ENCODE measurements at places on chromosomes 1 and 21. TPM values are rescaled to one million over a fixed set of nuclear protein-coding genes. Genes with fewer than 3 reads are reported as not detected.

Gene IVL
- 0.35 TPM for total RNA-seq

Gene CADM3
- not detected for total RNA-seq

Gene LENEP
- total RNA-seq: not detected

Gene RASAL2
- total RNA-seq: 10.1 TPM

Gene CSMD2
- 0.98 TPM for total RNA-seq

DNA sequence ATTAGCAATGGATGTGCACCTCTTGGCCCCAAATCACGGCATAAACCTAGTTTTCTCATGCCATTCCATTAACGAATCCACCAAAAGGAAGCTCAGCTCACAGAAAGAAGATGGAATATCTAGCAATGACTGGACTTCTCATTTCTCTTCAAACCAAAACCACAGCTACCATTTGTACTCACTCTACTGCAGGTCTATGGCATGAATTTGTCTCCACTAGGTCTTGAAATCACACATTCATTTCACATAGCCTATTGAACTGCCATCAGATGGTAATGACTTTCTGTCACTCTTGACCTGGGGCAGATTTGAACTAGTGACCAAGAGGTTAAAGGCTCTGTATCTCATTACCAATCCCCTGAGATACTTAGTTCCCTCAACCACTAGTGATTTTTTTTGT lies 382.7 kb downstream of the DPYD start:
- DNase-seq: no peak

- no peak for DNase-seq
These were observed 2.4 kb downstream of the QSOX1 start for GRCh38 chr1:180157108-180157507.

DNA sequence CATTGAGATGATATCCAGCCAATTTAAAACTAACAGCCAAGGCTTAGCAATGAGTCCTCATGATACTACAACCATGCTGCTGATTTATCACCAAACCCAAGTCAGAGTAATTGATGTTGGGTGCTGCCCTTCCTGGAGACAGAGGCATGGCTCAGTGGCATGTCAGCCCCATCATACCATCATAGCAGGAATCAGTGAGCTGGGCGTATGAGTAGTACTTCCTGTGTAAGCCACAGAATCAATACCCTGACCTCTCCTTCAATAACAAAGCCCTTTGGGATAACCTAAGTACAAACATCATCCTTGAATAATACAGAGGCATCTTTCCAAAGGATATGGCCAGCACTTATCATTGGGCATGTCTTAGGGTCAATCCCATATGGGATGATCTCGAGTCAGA lies 3.0 kb upstream of the LCE1E start:
- no peak for DNase-seq

DNA sequence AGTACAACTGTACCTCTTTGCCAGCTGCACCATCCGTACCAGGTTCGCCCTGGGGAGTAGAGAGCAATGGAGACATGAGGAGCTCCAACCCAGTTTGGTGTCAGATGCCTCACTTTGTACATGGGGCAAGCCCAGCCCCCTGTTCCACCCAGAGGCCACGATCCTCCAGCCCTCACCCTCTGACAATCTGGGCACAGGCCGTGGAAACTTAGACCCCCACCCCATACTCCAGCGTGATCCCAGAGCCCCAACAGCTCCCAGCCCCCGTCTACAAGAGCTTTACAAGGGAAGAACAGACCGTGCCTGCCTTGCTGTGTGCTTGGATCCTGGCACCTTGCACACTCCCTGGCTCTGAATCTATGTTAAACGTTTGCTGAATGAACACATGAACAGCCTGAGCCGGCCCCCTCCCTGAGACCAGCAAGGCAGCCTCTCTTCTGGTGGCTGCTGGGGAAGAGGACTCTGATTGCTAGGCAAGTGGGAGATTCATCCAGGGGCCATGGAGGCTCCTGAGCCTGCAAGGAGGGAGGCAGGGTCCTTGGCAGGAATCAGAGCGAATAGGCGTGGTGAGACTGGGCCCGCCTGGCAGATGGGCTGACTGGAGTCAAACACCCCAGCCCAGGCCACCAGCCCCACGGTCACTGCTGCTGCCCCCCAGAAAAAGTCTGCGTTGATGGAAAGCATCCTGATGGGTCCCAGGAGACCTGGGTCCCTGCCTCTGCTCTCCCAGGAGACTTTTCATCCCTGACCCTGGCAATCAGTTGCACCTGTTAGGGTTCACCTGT lies 12.5 kb upstream of the PEF1 start:
- DNase-seq: no peak

- DNase-seq: no peak
These were observed 3.3 kb downstream of the VWA1 start for GRCh38 chr1:1438531-1439381.

- DNase-seq: no peak
These were observed 105.4 kb downstream of the SPSB1 start for GRCh38 chr1:9397997-9398526.

DNA sequence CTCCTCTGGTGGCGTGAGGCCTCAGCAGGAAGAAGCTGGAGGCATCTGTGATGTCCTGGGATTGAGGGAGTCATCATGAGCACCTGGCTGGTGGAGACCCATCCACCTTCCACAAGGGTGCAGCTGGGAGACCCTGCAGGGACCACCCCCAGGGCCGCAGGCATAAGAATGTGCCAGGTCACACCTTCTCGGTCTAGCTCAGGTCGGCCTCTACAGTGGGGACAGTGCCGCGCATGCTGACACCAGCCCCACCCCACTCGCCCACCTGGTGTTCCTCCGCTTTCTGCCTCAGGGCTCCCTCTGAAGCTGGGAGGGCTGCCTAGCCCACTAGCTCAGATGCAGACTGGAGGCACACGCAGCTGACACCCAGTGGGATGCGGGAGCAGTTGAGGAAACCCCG lies 5.8 kb upstream of the PAQR7 start:
- no peak for DNase-seq

- no peak for DNase-seq
These were observed 66.7 kb downstream of the RPE65 start for GRCh38 chr1:68383092-68383491.

DNA sequence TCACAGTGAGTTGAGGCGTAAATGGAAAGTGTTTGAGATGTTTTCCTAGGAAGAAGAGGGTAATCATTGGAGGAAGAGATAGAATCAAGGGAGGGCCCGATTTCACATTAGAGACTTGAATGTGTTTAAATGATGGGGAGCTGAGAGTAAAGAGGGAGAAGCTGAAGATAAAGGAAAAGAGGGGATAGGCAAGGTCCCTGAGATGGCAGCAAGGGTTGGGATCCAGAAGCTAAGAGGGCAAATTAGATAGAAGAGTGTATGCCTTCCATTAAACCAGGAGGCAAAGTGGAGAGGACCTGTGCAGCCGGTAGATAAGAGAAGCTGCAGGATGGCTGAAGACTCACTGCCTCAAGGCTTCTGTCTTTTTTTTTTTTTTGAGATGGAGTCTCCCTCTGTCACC lies 21.6 kb upstream of the CSF1 start:
- DNase-seq: no peak

- no peak for DNase-seq
These were observed 28.4 kb downstream of the TRIM33 start for GRCh38 chr1:114482585-114482984.

DNA sequence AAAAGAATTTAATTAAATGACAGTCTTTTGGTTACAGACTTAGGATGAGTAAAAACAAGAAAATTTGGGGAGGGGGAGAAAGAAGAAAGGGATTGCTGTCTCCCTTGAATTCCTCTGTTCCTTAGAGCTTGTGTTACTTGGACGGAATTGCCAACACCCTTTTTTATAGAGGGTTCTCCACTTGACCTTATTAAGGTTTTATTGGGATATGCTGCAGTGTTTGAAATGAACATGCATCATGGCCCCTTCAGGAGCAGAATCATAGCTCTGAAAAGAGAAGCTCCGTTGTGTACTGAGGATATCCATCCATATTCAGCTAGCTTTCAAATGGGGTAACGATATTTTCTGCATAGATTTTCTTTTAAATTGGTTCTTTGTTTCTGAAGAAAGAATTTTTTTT lies 48.2 kb upstream of the DNASE2B start:
- DNase-seq: no peak

DNA sequence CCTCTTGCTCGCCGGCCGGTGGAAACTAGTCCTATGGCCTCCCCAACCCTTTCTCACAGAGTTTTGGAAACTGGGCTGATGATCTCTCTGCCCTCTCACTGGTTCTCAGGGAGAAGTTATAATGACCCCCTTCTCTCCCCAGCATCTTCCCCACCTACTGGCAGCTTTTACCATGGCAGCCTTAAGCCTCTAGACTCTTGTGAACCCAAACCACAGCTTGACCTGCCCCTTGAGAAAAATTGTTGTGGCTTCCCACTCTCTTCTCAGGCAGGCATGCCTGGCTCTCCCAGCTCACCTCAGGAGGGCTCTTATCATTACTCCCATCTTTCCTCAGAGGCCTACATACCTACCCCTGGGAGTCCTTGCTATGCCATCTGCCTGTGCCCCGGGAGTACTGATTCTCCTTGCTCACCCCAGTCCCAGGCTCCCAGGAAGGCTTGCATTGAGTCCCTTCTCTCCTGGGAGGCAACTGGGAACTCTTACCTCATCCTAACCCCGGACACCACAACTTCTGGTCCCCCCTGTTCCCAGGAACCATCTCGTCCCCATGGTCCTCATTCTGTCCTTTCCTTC lies 1.6 kb downstream of the NSUN4 start:
- no peak for DNase-seq

GRCh38 chr1:34149501-34149900 lies 15.5 kb downstream of the CSMD2 start:
- DNase-seq: no peak

- no peak for DNase-seq
These were observed 35.4 kb upstream of the SCMH1 start for GRCh38 chr1:41277371-41277975.

DNA sequence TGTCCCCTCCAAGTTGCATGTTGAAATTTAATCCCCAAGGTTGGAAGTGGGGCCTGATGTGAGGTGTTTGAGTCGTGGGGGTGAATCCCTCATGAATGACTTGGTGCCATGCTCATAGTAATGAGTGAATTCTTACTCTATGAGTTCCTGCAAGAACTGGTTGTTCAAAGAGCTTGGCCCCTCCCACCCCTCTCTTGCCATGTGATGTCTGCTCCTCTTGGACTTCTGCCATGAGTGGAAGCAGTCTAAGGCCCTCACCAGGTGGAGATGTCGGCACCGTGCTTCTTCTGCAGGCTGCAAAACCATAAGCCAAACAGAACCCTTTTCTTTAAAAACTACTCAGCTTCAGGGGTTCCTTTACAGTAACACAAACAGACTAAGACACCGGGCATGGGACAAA lies 14.3 kb downstream of the G0S2 start:
- no peak for DNase-seq

DNA sequence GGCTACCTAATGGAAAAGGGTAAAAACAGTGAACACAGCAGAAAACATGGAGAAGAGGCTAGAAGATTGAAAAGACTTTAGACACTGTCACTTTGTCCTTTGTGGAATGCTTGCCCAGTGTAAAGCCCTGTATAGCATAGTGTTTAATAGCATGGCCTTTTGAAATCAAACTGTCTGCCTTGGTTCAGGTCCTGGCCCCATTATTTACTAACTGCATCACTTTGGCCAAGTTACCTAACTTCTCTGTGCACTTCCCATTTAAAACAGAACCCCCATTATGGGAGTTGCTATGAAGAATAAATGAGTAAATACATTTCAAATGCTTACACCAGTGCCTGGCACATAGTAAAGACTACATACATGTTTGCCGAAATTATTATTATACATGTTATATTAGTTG lies 12.1 kb downstream of the PHC2 start:
- DNase-seq: no peak

DNA sequence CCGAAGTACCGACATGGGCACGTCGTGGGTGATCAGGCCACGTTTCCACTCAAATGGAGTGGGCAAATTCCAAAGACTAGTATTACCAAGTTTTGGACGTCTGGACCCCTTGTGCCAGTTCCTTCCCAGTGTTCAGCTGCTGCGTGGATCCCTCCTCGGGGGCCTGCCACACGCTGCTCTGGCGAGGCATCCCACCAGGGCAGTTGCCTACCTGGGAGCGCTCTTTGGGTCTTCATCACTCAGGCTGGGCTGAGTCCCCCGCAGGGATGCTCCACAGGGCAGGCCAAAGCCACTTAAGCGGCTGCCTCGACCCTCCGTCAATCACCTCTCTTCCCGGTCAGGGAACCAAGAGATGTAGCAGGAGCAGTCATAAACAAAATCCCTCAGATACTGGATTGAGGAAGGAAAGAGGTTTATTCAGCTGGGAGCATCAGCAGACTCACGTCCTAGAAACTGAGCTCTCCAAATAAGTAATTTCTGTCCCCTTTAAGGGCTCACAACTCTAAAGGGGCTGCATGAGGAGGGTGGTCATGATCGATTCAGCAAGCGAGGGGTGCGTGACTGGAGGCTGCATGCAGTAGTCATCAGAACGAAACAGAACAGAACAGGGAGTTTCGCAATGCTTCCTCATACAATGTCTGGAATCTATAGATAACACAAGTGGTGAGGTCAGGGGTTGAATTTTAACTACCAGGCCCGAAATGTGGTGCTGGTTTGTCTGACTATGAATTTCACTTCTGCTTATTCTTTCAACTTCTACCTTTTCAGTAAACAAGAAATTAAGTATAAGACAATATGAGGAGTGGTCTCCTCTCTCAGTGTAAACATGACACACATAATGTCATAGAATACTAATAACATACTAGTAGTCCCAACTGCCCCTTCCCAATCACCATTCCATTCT lies 998.6 kb upstream of the NCAM2 start:
- no peak for DNase-seq

DNA sequence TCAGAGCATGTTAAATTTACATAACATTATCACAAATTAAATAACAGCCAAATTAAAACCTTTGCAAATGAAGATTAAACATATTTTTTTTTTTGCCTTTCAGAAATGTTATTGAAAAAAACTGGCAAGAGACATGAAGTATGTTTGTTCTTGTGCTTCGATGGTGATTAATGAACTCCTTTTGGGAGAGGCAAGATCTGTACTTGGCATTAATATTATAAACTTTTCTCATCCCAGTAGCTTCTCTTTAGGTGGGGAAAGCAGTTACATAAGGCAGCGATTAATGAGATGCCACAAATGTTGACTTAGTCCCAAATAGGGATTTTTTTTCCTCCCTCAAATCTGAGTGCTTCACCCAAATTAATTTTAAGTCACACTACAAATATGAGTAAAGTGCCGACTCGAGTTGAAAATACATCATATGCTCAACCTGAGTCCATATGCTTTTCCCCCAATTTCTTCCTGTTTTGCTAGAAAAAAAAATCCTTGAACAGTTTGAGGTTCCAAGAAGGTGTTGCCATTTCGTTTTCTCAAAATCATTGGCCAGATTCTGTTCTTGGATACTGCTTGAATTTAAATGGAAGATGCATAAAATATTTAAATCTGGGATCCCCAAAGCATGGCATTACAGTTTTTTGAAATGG lies 294.5 kb downstream of the VAV3 start:
- DNase-seq: no peak

Data from epithelial cell of proximal tubule (primary cell).